Astrocyte of the cerebellum (primary cell): ENCODE measurements at places on chromosomes 2 and 18.

- no peak for DNase-seq
Measured at GRCh38 chr2:219425238-219426067, 7.3 kb downstream of the DES start.

DNA sequence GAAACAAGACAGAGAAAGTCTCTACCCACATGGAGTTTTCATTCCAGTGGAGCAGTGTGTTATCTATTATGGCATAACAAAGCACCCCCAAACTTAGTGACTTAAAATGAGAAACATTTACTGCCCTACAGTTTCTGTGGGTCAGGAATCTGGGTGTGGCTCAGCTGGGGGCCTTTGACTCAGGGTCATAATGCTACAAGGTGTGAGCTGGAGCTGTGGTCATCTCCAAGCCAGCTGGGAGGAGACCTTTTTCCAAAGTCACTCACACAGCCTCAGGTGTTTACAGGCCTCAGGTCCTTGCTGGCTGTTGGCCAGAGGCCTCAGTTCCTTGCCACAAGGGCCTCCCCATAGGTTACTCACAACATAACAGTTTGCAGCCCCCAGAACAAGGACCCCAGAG, 169.2 kb downstream of the ETAA1 start:
- no peak for DNase-seq

DNA sequence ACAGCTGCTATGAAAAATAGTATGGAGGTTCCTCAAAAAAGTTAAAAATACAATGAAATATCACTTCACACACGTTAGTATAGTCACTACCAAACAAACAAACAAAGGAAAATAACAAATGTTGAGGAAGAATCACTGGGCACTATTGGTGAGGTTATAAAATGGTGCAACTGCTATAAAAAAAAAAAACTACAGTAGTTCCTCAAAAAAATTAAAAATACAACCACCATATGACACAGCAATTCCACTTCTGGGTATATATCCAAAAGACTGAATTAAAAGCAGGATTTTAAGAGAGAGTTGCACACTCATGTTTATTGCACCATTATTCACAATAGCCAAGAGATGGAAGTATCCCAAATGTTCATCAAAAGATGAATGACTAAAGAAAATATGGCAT, 80.9 kb upstream of the POU3F3 start:
- DNase-seq, result no peak

- peak; percentile 26 for DNase-seq
Measured at GRCh38 chr2:3041841-3042600, 335.6 kb downstream of the EIPR1 start.

GRCh38 chr2:240566203-240567136, 1.8 kb upstream of the RNPEPL1 start:
- DNase-seq, result no peak

- no peak for DNase-seq
Measured at GRCh38 chr2:208097313-208097712, 27.0 kb downstream of the CRYGD start.

GRCh38 chr18:12928206-12928605, 19.6 kb upstream of the SEH1L start:
- no peak for DNase-seq

- no peak for DNase-seq
Measured at GRCh38 chr2:46827274-46828134, 88.1 kb downstream of the MCFD2 start.

- no peak for DNase-seq
Measured at GRCh38 chr2:145723872-145724271, 1204.0 kb upstream of the ZEB2 start.

DNA sequence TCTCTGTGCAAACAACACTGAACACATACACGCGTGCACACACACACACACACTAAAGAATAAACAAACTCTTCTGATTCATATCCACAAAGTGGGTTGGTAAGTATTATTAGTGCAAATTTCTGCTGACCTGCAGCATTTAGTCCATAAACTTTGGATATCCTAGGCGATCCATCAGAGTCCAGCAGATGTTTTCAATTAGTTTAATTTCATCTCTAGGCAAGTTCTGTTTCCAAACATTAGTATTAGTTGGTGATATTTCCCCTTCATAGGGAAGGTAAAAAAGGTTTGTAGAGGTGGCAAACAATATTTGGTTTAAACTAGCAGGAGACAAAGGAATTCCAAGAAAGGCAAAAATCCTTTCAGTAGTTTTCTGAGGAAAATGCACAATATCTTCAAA, 5.7 kb downstream of the DSEL start:
- no peak for DNase-seq

DNA sequence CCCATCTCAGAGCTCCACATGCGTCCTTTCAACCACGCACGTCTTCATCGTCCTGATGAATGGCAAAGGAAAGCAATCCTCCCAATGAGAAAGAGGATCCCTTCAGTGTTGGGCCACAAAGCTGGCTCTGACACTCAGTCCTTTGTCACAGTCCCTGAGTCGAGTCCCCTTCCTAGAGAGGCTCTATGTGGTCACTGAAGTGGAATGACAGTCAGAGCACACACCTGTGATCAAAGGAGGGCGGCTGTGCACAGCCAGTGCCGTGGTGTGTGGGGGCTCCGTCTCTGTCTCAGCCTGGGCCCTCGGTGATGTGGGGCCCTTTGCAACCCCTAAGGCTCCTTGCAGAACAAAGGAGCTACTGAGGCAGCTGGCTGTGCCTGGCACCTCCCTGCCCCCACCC, 157.3 kb upstream of the APCDD1 start:
- no peak for DNase-seq

- no peak for DNase-seq
Measured at GRCh38 chr18:45619826-45620201, 4.5 kb downstream of the SLC14A2 start.

DNA sequence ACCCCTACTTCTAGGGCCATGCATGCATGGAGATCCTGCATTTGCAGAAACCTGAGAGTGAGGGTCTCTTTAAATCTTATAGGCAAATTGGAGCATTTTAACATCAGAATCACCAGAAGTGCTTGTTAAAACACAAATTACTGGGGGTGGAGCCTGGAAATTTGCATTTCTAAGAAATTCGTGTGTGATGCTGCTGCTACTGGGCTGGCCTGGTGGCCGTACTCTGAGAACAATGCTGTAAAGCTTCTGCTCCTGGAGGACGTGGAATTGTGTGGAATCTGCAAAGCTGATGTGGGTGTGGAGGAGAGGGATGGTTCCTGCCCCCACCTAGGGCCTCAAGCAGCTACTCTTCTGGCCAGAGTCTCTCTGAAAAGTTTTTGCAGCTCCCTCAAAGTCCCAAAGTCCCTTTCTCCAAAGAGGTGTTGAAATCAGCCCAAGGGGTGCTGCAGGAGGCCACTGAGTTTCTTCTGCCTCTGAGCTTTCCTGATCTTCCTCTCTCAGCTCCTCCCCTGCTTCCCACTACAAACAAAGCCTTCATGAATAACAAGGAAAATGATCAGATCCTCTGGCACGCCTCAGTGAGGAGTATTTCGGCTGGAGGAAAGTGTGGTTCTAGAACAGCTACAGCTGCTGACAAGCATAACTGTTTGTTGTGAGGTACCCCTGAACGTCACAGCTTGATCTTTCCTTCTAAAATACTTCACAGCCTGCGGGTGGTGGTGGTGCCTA, 508.3 kb downstream of the CNTNAP5 start:
- no peak for DNase-seq

DNA sequence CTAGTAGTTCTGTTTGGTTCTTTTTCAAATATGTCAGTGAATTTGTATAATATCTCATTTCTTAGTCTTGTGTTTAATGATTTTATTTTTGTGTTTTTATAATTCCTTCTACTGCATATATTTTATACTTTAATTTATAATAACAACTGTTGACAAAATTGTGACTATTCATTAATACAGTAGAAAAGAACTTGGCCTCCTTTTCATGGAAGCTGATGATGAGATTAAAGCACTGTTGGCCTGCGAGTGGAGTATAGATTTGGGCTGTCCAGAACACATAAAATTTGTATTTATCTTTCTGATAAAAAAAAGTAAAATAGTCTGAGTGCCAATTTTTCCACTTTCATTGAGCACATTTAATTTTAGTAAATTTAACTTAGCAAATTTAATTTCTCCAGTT, 12.1 kb downstream of the CFLAR start:
- no peak for DNase-seq

- DNase-seq, result no peak
Measured at GRCh38 chr2:205273627-205274026, 408.7 kb upstream of the NRP2 start.

DNA sequence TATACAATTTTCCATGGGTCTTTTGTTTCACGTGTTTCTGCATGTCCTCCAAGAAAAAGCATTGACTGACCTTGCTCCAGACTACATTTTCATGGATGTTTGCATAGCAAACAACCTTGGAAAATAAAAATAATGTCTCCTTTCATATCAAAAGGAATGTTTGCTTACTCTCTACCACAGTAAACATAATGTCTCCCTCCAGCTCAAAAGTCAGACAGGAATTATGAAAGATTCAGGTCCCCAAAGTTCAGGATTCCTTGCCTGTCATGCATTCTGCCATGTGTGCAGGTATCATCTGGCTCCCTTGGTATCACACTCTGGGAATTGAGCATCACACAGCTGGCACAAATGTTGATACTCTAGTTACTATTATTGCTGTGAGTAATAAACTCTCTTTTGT, 103.1 kb upstream of the ZC3H15 start:
- DNase-seq, result no peak

DNA sequence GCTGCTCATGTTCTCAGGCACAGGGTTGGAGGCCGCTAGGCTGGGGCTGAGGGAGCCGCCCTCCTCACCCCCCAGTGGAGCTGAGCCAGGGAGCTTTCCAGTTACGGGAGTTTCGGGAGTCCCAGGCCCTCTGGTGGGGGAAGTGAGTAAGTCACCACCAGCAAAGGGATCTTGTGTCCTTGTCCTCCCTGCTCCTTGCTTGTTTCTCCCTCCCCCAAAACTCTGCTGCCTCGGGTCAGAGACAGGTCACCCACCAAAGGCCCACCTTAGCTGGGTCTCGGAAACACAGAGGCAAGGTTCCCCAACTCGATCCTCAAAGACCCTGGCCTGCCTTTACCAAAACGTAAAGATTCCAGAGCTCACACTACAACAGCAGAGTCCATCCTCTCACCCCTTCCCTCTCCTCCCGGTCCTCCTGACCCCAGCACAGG, 60.5 kb upstream of the POMC start:
- DNase-seq, result peak; percentile 37

GRCh38 chr18:27144672-27145071, 40.4 kb downstream of the CHST9 start:
- DNase-seq, result no peak

GRCh38 chr2:30934066-30934465, 126.8 kb upstream of the CAPN13 start:
- DNase-seq, result no peak

GRCh38 chr18:65753520-65753919, 2.7 kb downstream of the CDH7 start:
- peak; percentile 18 for DNase-seq

GRCh38 chr2:67792191-67792590, 270.6 kb downstream of the C1D start:
- DNase-seq, result no peak

DNA sequence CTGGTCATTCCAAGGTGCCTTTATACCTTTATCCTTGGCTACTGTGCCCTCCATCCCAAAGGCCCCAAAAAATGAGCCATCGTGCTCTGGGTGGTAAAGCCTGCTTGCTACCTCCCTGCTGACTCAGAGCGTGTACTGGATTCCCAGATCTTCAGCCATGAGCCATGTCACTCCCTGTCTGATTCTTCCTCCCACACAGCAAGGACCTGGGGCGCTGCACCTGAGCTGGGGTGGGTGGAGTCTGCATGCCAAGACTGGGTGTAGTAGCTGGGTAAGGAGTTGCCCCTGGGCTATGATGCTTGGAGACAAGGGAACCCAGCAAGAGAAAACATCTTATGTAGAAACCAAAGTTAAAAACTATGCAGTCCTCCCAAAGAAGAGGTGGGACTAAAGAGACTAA, 37.2 kb upstream of the APCDD1 start:
- no peak for DNase-seq

GRCh38 chr2:206154197-206154596, 5.0 kb downstream of the NDUFS1 start:
- no peak for DNase-seq

GRCh38 chr2:42569116-42569711, 782 bp downstream of the MTA3 start:
- no peak for DNase-seq

GRCh38 chr18:55319459-55320193, 268.4 kb downstream of the TCF4 start:
- DNase-seq, result no peak

DNA sequence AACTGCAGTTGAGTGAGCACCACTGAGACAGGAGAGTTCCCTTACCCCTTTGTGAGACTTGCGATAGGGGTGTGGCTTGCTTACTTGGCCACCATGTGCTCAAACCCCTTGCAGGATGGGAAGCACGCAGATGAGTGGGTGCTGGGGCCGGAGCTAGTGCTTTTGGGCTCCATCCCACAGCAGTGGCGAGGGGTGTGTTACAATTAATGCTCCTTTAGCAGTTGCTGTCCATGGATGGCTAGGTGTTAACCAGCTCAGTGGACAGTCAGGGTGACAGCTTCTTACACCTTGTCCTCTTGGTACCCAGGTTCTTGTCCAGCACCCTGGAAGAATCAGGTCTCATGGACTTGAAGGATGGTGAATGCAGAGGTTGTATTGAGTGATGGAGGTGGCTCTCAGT, 103.9 kb downstream of the SH3RF3 start:
- no peak for DNase-seq

- no peak for DNase-seq
Measured at GRCh38 chr2:48165070-48165753, 258.9 kb upstream of the FBXO11 start.

DNA sequence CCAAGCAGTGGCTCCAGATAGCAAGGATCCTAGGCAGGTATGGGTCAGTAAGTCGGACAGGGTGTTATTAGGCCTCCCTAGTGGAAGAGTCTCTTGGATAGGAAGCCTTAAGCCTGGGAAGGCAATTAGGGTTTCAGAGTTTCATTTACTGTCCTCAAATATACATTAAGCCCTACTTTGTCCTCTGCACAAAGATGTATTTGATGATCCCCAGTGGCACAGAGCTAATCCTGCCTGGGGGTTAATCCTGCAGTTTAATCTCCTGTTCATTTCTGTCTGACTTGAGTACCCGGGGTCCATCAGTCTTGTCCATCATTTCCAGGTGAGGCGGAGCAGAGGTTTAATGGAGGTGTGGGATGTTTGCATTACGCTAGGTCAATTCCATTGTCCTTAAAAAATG, 62.0 kb downstream of the MTCL1 start:
- DNase-seq, result no peak

DNA sequence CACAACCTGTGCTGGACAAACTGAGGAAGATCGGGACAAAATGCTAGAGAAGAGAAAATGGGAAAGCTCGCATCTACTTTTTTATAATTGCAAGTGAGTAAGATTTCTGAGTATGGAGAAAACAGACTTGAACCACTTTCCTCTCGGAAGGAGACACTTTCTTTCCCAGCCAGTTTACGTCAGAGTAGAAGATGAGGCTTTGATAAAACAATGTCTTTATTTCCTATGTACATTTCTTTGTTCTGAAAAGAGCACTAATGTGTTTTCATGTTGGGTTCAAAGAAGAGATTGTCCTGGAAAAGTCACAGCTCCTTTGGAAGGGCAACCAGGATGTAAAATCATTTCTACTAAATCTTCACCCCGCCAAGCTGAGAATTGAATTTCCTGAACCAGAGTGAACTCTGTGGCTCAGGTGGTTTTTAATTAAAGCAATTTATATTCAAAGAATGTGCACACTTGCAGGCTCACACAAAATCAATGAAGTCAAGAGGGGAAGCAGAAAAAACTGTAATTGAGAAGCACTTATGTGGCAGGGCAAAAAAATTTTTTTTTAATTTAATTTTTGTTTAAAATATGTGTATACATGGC, 23.4 kb upstream of the ITGA6 start:
- DNase-seq, result no peak

- DNase-seq, result no peak
Measured at GRCh38 chr2:1590596-1591460, 153.5 kb downstream of the PXDN start.

GRCh38 chr18:58557008-58557435, 71.9 kb downstream of the ALPK2 start:
- no peak for DNase-seq
